Spinal cord (tissue), 10 donors: ENCODE measurements at places on chromosomes 4 and X.
A peak's percentile ranks its signal among the peaks of the same experiment; 100 is the strongest.

DNA sequence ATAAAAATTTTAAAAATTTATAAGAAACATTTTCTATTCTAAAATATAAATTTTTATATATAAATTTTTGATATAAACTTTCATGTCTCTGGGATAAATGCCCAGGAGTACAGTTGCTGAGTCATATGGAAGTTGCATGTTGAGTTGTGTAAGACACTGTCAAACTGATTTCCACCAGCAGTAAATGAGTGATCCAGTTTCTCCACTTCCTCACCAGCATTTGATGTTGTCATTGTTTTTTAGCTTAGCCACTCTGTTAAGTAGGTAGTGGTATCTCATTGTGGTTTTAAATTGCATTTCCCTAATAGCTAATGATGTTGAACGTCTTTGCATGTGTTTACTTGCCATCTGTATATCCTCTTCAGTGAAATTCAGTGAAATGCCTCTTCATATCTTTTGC lies 66.5 kb downstream of the MAMLD1 start:
- DNase-seq, result no peak

DNA sequence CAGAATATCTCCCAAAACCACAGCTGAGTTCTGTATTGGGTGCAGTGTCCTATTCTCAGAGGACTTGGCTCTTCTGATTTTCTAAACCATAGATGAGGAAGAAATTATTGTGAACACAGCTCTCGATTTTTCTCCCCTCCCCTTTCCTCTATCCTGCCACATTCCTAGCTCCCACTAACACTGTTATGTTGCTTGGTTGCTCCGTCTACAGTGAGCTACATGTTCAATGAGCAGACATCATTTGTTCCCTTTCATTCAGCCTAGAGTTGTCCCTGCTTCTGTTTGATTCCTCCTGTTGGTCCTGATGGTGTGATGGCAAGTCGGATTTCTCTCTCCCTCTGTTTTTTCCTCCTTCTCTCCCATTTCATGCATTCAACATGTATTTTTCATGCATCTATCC lies 65.9 kb downstream of the DIPK2B start:
- peak; percentile 1 for DNase-seq

DNA sequence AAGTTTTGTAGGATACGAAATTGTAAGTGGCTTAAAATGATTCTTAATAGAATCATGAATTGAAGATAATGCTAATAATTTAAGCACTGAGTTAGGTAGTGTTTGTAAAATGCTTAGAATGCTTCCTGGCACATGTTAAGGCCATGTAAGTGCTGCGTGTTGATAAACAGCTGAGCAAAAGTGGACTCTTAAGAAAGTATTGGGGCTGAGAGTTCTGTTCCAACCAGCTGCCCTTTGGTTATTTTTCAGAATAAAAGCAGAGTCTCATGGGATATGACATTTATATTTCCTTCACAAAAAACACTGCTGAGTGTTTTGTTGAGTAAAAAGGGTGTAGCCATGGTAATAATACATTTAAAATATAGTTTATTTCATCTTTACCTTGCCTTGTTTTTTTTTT lies 42.5 kb downstream of the HTT start:
- DNase-seq, result no peak

GRCh38 chr4:30553706-30554105 lies 166.5 kb upstream of the PCDH7 start:
- no peak for DNase-seq

- no peak for DNase-seq
Observed at GRCh38 chr4:86965019-86965976, 30.5 kb downstream of the AFF1 start.

- DNase-seq, result no peak
Observed at GRCh38 chr4:169826634-169827187, 69.0 kb upstream of the HPF1 start.
